ENCODE measurements at places on chromosomes 2 and 18. TPM values are rescaled to one million over a fixed set of nuclear protein-coding genes. Genes with fewer than 3 reads are reported as not detected.

Gene GRB14
- 0.39 TPM for total RNA-seq

Gene CRYBA2
- total RNA-seq, result not detected

Gene IL36B
- not detected for total RNA-seq

Gene FZD7
- 24.4 TPM for total RNA-seq

Gene CYBRD1
- total RNA-seq, result 319 TPM

Gene SERPINB3
- total RNA-seq, result not detected

Gene MOGAT1
- not detected for total RNA-seq

Gene HNMT
- total RNA-seq, result 50.9 TPM

Gene POTEC
- total RNA-seq, result not detected

Gene FSHR
- not detected for total RNA-seq

Gene PER2
- 4.6 TPM for total RNA-seq

Gene CXCR2
- not detected for total RNA-seq

Gene REG3A
- total RNA-seq, result not detected

Gene KIF5C
- total RNA-seq, result 0.25 TPM

Gene G6PC2
- not detected for total RNA-seq

Gene SPEG
- total RNA-seq, result 8.5 TPM

Gene UBE2F
- total RNA-seq, result 46.4 TPM

Gene C2orf66
- 0.56 TPM for total RNA-seq

Gene KCNG2
- 0.49 TPM for total RNA-seq

Gene SGPP2
- not detected for total RNA-seq

Gene SS18
- 52.2 TPM for total RNA-seq

Gene C2orf78
- total RNA-seq, result not detected

Gene CNGA3
- total RNA-seq, result not detected

Gene NPAS2
- 19.4 TPM for total RNA-seq

Gene IL37
- total RNA-seq, result not detected
